ENCODE measurements at places on chromosomes 3 and 15.

DNA sequence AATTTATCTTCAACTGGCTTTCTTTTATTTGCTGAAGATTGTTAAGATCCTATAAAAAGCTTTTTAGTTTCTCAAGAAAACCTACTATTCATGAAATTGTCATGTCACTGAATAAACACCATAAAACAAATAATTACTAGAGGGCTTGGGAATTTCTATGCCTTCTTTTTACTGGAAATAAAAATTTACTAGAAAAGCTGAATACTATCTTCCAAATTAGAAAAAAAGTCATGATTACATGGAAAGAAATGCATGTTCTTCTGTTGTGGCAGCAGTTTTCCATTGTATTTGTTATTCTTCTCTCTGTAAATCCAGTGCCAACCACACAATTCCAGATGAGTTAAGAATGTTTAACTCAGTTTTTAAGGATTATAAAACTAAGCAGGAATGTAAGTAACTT is 153.8 kb downstream of the RAP2B start:
- no peak for DNase-seq

GRCh38 chr3:57079474-57079831 is 19.0 kb downstream of the SPATA12 start:
- no peak for DNase-seq

DNA sequence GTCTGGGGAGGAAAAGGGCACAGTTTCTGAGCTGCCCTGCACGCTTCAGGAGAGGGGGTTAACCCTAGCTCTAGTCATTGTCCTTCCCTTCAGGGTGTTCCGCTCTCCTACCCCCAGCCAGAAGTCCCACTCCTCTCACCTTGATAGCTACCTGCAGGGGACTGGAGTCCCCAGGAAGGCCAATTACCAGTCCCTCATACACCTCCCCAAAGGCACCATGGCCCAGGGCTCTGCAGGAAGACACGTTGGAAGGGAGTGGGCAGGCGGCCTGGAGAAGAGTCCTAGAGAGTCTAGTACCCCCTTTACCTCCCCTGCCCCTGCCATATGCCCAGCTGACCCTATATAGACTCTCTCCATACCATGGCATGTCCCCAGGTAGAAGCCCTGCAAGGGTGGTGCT is 7.9 kb downstream of the LTK start:
- no peak for DNase-seq

DNA sequence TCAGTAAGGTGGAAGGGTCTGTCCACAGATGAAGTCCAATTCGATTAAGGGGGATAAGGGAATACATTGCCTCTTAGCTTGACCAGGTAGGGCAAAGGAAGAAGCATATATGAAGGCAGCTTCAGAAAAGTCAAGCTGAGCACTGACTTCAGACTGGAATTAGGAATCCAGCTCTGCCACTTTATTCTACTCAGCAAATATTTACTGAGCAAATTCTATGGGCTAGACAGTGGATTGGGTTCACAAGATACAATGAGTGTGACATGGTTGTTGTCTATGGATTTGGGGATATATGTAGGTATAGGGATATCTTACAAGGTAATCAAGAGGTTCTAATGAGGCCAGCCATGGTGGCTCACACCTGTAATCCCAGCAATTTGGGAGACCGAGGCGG is 526 bp downstream of the ADIPOQ start:
- DNase-seq, result no peak

DNA sequence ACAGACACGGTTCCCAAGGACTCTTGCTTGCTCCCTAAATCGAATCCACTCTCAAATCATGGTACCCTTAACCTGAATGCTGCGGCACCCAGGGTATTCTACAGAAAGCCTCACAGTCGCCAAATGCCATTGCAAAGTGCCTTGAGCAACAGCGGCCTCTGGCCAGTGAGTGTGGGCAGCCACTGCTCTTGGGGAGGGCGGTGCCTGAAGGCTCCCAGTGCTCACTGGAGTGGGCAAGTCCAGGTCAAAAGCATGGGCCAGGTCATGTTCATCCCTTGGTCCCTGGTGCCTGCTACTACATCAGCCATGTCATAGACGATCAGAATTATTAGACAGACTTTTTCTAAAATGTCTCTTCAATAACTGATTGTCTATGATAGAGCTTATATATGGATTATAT is 82.5 kb downstream of the ADAMTS17 start:
- DNase-seq, result no peak

DNA sequence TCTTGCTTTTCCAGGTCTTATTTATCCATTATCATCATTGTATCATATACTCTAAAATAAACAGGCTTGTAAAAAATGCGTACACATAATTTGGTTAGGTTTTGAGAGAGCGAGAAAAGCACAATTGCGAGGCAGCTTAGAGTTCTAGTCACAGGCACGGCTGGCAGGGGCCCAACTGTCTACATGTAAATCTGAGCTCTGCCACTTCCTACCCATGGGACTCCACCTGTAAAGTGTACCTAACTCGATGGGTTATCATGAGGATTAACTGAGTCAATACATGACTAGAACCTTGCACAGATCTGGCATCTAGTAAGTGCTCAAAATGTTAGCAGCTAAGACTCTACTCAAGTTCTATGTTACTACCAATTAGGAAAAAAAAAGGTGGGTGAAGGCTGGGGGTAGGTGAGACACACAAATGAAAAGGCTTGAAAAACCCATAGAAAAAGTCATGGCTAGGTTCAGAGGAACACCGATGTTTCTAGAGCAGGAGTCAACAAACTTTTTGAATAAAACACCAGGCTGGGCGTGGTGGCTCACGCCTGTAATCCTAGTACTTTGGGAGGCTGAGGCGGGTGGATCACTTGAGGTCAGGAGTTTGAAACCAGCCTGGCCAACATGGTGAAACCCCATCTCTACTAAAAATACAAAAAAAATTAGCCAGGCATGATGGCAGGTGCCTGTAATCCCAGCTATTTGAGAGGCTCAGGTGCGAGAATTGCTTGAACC is 36.2 kb downstream of the GLB1 start:
- DNase-seq, result no peak

DNA sequence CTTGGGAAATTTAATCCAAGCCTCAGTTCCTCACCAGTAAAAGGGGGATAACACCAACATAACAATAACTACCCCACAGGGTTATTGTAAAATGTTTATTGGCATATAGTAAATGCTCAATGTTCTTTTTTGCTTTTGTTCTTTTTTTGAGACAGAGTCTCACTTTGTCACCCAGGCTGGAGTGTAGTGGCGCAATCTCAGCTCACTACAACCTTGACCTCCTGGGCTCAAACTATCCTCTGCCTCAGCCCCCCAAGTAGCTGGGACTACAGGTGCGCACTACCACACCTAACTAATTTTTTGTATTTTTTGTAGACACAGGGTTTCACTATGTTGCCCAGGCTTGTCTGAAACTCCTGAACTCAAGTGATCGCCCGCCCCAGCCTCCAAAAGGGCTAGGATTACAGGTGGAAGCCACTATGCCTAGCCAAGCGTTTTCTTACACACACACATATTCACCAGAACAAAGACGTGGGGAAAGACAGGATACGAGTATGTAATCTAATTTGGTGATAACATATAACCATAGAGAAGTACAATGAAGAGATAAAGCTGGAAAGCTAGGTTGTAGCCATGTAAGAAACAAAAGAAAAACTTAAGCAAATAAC is 11.7 kb downstream of the STAG1 start:
- DNase-seq, result no peak

DNA sequence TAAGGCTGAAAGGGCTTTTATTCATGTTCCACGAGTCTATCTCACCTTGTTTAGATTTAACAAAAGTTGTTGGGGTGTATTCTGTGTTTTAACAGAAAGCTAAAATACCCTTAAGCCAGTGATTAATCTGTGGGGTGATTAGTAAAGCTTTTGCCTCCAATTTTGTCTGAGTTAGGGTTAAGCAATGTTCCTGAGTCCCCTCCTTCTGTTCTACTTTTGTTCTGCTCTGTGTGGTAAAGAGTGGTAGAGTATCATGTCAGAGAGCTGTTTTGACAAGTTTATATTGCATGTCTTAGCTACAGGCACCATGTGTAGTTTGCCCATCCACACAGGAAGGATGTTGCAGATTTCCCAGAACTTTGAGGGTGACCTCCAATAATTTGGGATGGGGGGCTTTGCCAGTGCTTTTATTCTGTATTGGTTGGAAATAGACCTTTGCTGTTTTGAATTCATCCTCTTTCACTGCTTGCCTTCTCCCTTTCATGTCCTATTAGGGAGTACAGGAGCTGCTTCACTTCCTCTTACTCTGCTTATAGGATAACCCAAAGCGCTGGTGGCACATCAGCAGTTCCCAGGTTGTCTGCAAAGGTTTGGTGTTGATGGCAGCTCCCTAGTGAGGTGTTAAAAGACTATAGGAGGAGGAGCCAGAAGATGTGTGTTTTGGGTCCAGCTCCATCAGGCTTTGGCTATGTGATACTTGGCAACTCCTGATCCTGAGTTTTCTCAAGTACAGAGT is 7.4 kb downstream of the PDE8A start:
- DNase-seq, result no peak

DNA sequence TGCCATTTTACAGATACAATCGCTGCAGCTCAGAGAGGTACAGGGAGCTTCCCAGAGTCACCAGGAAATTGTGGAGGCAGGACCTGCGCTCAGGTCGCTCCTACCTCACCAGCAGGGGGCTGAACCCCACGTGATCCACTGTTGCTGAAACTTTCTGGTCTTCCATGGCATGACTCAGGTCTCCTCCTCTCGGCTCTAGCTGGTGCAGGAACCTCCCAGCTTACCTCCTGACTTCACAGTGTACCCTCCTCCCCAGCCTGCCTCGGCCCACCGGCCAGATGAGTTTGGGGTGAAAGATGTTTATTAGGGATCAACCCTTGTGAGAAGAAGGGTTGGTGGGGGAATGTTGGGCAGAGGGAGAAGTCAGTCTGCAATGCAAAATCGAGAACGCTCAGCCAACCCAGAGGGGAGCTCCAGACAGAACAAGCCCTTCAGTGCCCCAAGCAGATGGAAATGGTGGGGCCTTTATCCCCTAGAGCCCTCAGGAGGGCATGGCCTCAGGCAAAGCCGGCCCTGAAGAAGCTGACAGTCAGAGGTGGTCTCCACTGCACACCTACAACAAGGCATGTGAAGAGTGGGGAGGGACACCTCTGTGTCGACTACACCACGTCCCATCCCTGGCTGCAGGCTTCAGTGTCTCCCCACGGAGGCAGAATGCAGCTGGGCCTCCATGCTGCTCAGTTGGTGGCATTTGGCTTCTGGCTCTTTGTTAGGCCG is 118.6 kb upstream of the PRR20G start:
- no peak for DNase-seq

- no peak for DNase-seq
Measured at GRCh38 chr3:120773932-120774331, 31.4 kb downstream of the GTF2E1 start.

DNA sequence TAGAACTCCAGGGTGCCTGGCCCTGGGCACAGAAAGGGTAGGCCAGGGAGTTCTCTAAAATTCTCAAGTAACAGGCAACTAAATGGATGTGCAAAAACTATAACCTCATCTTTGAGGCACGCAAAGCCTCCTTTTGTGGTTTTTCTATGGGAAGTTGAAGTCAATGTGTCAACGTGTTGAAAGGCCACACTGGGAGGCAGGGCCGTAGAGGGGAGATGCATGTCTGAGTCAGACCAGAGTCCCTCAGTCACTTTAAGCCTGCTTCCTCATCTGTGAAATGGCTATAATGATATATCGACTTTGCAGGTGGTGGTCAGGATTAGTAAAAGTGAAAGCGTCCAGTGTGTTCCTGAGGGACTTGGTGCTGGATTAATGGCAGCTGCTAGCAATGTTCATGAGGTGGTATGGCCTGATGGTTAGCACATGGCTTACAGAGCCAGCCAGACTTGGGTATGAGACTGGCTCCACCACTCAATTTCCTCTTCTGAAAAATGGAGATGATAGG is 17.0 kb downstream of the TGM5 start:
- no peak for DNase-seq

- no peak for DNase-seq
Measured at GRCh38 chr3:50204804-50205412, at the start of gene SLC38A3. TSS of gene SLC38A3 (plus strand) at chr3:50205271. CDS start at chr3:50214200, 8,929 bp downstream.

GRCh38 chr3:140052771-140053702 is 118.1 kb downstream of the CLSTN2 start:
- no peak for DNase-seq

- DNase-seq, result no peak
Measured at GRCh38 chr15:38508647-38509046, 54.7 kb downstream of the FAM98B start.

DNA sequence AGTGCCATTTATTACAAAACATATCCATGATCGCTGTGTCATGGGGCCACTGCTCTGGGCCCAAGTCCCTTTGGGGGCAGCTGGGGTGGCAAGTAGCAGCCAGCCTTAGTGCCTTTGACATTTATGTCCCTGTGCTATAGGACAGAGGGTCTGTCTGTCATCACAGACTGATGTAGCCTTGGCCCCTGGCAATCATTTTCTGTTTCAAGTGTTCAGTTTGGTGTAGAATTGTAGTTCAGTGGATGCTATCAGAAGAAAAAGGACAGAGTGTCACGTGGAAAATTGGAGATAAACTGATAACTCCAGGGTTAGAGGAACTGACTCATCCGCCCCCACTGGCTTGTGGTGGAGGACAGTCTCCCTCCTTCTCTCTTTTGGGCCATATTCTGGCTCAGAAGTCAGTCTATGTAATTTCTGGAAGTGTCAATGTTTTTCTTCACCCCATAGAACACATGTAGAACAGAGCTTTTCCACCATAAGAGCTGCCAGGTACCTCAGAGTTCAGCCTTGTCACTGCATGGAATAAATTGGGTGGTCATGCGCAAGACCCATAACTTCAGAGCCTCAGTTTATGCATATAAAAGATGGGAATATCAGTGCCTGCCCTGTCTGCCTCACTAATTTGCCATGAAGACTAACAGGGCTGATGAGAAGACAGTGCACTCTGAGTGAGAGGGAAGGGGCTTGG is 4.5 kb upstream of the MRPS22 start:
- DNase-seq, result no peak

DNA sequence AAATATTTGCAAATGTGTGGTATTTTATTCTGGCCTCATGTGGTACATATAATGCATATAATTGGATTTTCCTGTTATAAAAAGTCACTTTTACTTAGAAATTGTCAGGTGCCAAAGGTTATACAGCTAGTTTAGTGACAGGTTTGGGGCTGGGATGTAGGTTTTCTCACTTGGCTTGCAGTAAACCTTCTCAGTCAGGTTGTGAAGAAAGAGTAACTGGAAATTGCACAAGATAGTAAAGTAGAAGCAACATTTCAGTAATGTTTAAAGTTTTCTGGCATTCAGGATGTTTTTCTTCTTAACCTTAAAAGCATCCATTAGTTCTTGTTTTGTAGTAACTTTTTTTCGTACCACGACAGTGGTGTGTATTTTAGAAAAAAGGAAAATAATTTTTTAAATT is 53.9 kb downstream of the MEF2A start:
- DNase-seq, result no peak

- no peak for DNase-seq
Measured at GRCh38 chr3:149377408-149378364, at the start of gene TM4SF1. TSS of gene TM4SF1 (minus strand) at chr3:149377649. CDS start at chr3:149377547, 102 bp downstream.

DNA sequence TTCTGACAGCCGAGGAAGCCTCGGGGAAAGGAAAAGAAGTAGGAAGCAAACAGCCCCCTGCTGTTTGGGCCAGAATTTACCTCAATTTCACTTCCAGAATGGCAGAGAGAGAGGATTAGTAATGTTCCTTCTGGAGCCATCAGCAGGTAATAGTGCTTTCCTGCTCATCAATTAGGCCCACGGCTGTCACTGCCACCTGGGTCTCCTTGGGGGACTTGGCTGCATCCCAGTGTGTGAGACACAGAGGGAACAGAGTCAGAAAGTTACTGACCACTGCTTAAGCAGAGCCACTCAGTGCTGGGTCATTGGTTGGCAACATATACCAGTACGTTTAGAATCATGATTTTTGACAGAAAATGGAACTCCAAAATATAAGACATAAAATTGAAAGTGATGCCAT is 397.0 kb downstream of the EPHA3 start:
- DNase-seq, result no peak

Data from activated CD8-positive, alpha-beta memory T cell treated with anti-CD3 and anti-CD28 coated beads for 4 hours (primary cell).